ENCODE measurements at places on chromosomes 7 and 10.

GRCh38 chr7:37987732-37988131 is 67.3 kb downstream of the EPDR1 start:
- DNase-seq, result no peak

GRCh38 chr7:128116740-128117139 is 85.5 kb upstream of the LRRC4 start:
- no peak for DNase-seq

- no peak for DNase-seq
Measured at GRCh38 chr10:86958901-86959736, 720 bp downstream of the SNCG start.

DNA sequence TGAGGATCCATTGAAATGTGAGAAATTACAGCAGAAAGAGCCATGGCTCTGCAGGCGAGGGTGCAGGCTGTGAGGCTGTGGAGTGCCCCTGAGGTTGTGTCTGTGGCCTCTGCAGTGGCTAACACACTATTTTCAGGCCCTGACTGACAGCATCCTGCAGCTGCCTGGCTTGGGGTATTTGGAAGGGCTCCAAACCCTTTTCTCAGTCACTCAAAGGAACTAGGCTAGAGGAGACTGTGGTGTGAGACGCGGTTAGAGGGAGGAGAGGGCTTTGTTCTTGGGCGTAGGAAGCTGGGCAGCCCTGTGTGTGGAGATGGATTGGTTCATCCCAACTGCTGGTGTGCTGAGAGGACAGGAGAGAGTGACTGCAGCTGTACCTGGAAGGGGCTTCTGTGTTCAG is 134.9 kb downstream of the RAMP3 start:
- no peak for DNase-seq

DNA sequence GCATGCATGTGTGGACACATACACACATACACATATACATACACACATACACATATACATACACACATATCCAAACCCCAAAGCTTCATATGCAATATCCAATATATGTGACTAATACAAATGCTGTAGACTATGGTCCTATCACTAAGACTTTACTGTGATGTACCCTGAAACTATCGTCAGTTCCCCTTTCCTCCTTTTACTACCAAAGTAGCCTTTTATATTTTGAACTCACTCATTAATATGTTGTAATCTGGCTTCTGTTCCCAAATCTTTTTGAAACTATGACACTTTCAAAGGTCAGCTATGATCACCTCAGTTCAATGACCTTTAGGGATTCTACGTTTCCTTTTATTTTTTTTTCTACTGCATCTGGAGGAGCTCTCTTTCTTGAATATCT is 64.8 kb upstream of the TFEC start:
- no peak for DNase-seq

DNA sequence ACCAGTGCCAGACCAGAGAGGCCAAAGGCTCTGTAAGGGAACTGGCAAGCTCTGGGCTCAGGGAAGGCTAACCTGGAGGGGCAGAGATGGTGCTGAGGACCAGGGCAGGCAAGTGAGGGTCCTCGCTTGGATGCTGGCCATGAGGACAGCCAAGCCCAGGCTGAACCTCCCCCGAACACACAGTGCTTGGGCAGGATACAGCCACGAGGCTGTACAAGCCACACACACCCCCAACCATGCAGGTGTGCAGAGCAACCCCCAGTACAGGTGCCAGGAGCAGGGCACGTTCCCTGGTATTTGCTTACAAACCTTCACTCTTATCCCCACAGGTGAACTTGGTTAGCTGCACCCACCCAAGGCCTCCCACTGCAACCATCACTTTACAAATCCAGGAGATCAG is 185.7 kb downstream of the GRID1 start:
- DNase-seq, result no peak
